ENCODE measurements at places on chromosomes 3 and 15.
A peak's percentile ranks its signal among the peaks of the same experiment; 100 is the strongest.

- DNase-seq: no peak
Observed at GRCh38 chr3:122770521-122771202, 23.0 kb downstream of the HSPBAP1 start.

DNA sequence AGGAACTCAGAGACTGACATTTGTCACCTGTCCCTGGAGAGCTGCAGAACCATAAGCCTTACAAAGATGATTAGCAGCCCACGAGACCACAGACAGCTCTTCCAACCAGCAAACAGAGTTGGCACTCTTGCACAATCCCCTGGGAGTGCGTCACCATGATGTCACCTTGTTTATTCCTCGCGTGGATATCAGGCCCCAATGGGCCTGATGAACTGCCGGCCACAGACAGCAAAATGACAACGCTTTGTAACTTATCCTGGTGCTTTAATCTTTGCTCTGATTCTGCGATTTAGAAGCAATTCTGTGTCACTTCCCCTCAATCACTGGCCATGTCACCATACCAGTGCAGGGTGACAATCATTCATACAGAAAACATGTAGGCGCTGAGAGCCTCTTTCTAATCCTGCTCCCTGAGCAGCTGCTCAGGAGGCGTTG lies 89.2 kb downstream of the TAMM41 start:
- no peak for DNase-seq

DNA sequence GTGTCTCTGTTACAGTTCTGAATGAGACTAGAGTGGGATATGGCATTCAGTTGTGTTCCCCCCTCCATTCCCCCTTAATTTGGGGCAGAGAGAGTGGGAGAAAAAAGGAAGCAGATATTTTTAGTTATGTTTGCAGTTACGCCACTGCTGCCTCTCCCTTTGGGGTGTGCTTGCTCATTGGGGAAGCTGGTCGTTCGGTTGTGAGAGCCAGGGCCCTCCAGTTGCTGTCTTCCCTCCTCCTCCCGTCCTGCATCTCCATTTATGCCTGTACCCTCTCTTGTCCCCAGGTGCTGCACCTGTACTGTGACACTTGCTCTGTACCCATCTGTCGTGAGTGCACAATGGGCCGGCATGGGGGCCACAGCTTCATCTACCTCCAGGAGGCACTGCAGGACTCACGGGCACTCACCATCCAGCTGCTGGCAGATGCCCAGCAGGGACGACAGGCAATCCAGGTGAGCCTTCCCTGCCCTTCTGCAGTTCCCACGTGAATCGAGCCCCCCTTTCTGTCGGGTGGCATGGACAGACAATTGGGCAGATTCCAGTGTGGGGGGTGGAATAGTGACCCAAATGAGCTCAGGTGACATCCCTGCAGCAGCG lies 55.8 kb downstream of the TRIM71 start:
- no peak for DNase-seq

GRCh38 chr3:99862208-99862607 lies 44.5 kb downstream of the CMSS1 start:
- DNase-seq: no peak

DNA sequence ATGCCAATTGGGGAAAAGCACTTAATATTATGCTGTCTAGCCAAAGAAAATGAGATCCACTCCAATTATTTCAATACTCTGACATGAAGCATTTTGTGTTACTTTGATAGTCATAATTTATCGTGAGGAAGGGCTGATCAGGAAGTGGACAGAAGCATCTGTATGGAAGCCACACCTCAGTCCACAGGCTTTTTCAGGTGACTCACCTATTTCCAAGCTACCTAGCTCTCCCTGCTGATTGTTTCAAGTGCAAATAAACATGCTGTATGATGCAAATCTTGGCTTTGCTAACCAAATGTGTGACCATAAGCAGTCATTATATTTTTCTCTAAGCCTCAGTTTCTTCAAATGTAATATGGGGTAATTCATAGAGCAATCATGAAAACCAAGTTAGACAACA lies 30.8 kb upstream of the CPB1 start:
- DNase-seq: no peak

DNA sequence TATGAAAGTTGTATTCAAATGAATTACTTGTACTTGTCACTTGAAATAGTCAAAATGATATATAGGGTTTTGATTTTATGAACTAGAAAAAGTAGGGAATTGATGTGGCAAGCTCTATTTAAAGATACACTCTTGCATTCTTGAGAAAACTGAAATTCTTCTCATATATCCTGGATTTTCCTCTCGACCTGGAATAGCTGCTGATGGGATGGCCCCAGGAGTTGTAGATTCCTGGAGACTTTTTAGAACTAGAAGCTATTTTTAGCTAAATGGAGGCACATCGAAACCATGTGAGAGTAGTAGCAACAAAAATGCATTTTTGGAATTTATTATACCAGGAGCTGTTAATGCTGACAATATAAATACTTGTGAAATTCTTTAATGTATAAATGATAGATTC lies 125.9 kb downstream of the LEKR1 start:
- no peak for DNase-seq

DNA sequence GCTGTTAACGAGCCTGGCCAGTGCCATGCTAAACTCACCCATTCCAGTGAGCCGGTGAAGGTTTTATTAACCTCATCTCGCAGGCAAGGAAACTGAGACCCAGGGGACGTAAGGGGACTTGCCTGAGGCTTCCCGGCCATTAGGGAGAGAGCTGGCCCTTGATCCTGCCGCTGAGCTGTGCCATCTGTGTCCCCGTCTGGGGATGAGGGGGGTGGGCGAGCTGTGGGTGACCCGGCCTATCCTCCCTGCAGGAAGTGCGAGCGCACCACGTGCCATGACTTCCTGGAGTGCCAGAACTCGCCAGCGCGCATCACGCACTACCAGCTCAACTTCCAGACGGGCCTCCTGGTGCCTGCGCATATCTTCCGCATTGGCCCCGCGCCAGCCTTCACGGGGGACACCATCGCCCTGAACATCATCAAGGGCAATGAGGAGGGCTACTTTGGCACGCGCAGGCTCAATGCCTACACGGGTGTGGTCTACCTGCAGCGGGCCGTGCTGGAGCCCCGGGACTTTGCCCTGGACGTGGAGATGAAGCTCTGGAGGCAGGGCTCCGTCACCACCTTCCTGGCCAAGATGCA lies 88.5 kb downstream of the FBLN2 start:
- DNase-seq: no peak

- DNase-seq: no peak
Observed at GRCh38 chr3:16379838-16380237, 114.8 kb downstream of the OXNAD1 start.

- DNase-seq: no peak
Observed at GRCh38 chr3:164748626-164749025, 329.7 kb downstream of the SI start.

DNA sequence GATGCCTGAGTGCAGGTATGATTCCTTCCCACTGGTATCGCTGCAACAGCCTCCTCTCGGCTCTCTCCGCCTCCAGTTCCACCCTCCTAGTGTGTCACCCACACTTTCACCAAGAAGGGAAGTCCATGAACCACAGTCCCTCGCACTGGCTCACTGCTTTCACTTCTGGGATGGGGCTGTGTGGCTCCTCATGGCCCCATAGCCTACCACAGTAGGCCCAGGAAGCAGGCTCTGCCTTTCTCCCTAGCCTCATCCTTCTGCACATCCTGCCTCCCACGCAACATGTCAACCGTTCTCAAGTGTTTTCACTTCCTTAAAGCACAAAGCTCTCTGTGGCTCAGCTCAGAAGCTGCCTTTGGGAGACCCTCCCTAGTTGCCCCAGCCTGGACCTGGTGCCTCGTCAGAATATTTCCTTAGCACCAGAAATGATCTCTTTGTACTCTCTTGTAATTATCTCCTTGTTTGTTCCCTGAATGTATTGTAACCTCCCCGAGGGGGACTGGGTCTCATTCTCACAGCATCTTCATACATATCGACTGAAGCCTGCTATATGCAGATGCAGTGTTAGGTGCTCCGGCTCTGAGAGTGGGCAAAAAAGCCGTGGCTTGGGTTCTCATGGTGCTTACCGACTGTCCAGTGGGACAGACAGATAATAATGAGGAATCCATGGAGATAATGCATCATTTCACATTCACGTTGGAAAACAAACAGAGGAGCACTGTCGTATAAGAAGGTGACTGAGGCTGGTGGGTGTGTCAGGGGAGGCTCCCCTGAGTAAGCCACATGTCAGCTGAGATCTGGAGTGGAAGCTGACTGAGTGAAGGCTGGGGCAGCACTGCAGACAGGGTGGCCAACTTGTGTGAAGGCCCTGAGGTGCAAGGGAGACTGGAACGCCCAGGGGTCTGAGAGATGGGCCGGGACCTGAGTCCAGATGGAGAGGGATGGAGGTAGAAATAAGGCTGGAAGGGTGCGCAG lies 107.1 kb downstream of the DGKG start:
- peak; percentile 22 for DNase-seq

- DNase-seq: no peak
Observed at GRCh38 chr3:177333533-177334520, 136.5 kb upstream of the TBL1XR1 start.

DNA sequence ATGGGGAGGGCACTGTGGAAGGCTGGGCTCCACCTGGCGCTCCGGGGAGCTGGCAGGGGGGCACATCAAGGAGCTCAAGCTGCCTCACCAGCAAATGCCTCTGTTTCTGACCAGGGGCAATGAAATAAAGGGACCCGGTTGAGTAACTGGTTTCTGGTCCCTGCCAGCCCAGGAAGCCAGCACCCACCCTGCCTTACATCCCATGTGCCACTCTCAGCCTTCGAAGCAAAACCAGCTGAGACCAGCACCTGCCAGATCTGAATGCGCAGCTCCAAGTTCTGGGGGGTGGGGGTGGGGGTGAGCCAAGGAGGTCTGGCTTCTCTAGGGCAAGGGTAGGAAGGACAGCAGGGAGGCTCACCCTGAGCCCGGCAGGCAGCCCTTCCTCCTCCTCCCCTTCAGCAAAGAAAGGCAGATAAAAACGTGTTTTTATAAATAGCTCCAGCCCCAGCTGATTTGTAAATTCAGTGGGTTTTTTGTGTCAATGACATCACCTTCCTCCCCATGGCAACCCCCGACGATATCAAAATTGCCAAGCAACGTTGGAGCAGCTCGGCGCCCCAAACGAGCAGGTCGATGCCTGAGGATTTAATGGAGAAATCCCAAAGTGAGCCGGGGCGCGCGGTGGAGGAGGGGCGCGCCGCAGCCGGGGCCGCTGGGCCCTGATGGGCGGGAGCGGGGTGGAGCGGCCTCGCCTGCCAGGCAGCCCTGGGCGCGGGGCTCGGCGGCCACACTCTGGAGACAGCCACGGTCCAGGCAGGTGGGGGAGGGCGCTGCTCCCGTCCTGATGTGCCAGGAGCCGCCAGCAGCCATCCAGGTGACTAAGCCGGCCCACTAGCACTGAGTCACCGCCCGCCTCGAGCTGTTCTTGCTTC lies at the start of gene PAK6:
Gene PAK6, plus strand, starts transcription at position 532 of the 872 bp plus-strand sequence. CDS start 25,723 bp downstream, outside the sequence.
- peak; percentile 39 for DNase-seq

All from activated naive CD4-positive, alpha-beta T cell treated with Interleukin-2 at 50 U/mL for 16 hours (primary cell).